Activated CD4-positive, alpha-beta memory T cell treated with anti-CD3 and anti-CD28 coated beads for 36 hours (primary cell): ENCODE measurements at places on chromosomes 7 and 10. TPM values are rescaled to one million over a fixed set of nuclear protein-coding genes. Genes with fewer than 3 reads are reported as not detected.

Gene ARHGAP12
- total RNA-seq = 4.0 TPM

Gene PIP
- not detected for total RNA-seq

- H3K27ac ChIP-seq = no peak overlapping the region
- H3K4me1 ChIP-seq = peaks cover 1% of the 10 kb centered on the region
- H3K36me3 ChIP-seq = no peaks in the 10 kb centered on the region
- H3K4me3 ChIP-seq = no peak overlapping the region
These were observed 126.5 kb downstream of the MYL10 start for GRCh38 chr7:101502466-101503098.

DNA sequence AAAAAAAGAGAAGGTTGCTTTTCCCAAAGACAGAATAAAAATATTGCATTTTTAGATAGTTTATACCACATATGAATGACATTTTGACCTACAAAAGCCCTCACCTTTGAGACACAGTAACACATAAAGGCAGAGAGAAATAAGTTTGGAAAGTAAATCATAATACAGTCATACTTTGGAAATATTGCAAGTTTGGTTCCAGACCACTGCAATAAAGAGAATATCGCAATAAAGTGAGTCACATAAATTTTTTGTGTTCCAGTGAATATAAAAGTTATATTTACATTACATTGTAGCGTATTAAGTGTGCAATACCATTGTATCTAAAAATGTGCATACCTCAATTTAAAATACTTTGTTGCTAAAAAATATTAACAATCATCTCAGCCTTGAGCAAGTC lies 40.3 kb downstream of the CCDC71L start:
- H3K27me3 ChIP-seq = peaks cover 4% of the 10 kb centered on the region
- H3K36me3 ChIP-seq = peaks cover 2% of the 10 kb centered on the region
- peaks cover 3% of the 10 kb centered on the region for H3K4me1 ChIP-seq

DNA sequence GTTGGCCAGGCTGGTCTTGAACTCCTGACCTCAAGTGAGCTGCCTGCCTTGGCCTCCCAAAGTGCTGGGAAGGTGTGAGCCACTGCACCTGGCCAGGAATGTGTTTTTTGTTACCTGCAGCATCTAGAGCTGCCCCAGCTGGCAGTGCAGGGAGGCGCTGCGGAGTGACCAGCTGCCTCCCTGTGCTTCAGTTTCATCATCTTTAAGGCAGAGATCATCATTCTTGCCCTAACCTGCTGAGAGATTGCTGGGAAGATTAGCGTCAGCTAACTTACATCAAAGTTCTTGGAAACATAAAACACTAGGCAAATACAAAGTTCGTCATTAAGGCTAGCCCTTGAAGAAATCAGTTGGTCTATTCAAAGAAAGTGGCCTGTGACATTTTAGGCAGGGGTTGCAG lies 2.3 kb downstream of the ZNF282 start:
- peaks cover 54% of the 10 kb centered on the region for H3K4me1 ChIP-seq
- peak overlapping the region; percentile 93 for H3K27ac ChIP-seq
- H3K4me3 ChIP-seq = peak overlapping the region; percentile 92

GRCh38 chr7:12584930-12585329 lies 14.4 kb downstream of the SCIN start:
- H3K4me3 ChIP-seq = no peak overlapping the region
- peaks cover 18% of the 10 kb centered on the region for H3K27me3 ChIP-seq
- no peak overlapping the region for H3K27ac ChIP-seq
- no peak for DNase-seq

GRCh38 chr7:54908760-54909438 lies 109.9 kb upstream of the EGFR start:
- no peaks in the 10 kb centered on the region for H3K4me1 ChIP-seq
- H3K27me3 ChIP-seq = no peaks in the 10 kb centered on the region
- no peaks in the 10 kb centered on the region for H3K36me3 ChIP-seq
- no peak overlapping the region for H3K27ac ChIP-seq
- H3K4me3 ChIP-seq = no peak overlapping the region

- no peak overlapping the region for H3K4me3 ChIP-seq
- H3K27me3 ChIP-seq = no peaks in the 10 kb centered on the region
- H3K4me1 ChIP-seq = no peaks in the 10 kb centered on the region
- H3K27ac ChIP-seq = no peak overlapping the region
These were observed 255.2 kb upstream of the POT1 start for GRCh38 chr7:125184801-125185200.

Gene HOGA1
- total RNA-seq = not detected

GRCh38 chr10:71467569-71468362 lies 71.0 kb downstream of the CDH23 start:
- H3K4me1 ChIP-seq = no peaks in the 10 kb centered on the region
- H3K4me3 ChIP-seq = no peak overlapping the region
- no peaks in the 10 kb centered on the region for H3K27me3 ChIP-seq
- no peaks in the 10 kb centered on the region for H3K36me3 ChIP-seq

Gene SH2D4B
- not detected for total RNA-seq

- no peaks in the 10 kb centered on the region for H3K27me3 ChIP-seq
- peaks cover 44% of the 10 kb centered on the region for H3K4me1 ChIP-seq
- H3K27ac ChIP-seq = peak overlapping the region; percentile 88
- H3K36me3 ChIP-seq = peaks cover 3% of the 10 kb centered on the region
- DNase-seq = no peak
These were observed 10.3 kb upstream of the VIM start for GRCh38 chr10:17217631-17218232.

Gene LIPJ
- not detected for total RNA-seq

DNA sequence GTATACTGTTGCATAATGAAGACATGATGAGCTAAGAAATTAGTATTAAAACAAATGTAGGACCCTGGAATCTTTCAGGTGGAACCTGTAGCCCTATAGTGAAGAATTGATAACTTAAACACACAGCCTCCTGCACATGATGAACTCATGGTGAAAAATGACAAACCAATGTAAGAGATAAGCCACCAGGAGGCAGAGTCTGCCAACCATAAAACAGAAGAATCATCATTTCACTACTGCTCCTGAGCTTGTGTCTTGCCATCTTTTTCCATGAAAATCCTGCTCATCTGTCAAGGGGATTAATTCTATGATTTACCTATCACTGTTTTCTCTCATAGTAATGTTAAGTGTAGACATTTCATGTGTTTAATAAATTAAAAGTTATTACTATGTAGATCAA lies 363.9 kb downstream of the MALRD1 start:
- H3K27ac ChIP-seq = no peak overlapping the region
- H3K36me3 ChIP-seq = no peaks in the 10 kb centered on the region
- H3K4me1 ChIP-seq = no peaks in the 10 kb centered on the region
- H3K27me3 ChIP-seq = no peaks in the 10 kb centered on the region
- DNase-seq = no peak
- H3K4me3 ChIP-seq = no peak overlapping the region

- H3K36me3 ChIP-seq = no peaks in the 10 kb centered on the region
- no peaks in the 10 kb centered on the region for H3K4me1 ChIP-seq
- no peak overlapping the region for H3K27ac ChIP-seq
- no peak for DNase-seq
- H3K4me3 ChIP-seq = no peak overlapping the region
These were observed 595.0 kb downstream of the GRM8 start for GRCh38 chr7:126657599-126658358.

GRCh38 chr7:87463982-87464381 lies 11.5 kb downstream of the ABCB4 start:
- H3K4me3 ChIP-seq = no peak overlapping the region
- DNase-seq = no peak
- H3K27ac ChIP-seq = no peak overlapping the region

DNA sequence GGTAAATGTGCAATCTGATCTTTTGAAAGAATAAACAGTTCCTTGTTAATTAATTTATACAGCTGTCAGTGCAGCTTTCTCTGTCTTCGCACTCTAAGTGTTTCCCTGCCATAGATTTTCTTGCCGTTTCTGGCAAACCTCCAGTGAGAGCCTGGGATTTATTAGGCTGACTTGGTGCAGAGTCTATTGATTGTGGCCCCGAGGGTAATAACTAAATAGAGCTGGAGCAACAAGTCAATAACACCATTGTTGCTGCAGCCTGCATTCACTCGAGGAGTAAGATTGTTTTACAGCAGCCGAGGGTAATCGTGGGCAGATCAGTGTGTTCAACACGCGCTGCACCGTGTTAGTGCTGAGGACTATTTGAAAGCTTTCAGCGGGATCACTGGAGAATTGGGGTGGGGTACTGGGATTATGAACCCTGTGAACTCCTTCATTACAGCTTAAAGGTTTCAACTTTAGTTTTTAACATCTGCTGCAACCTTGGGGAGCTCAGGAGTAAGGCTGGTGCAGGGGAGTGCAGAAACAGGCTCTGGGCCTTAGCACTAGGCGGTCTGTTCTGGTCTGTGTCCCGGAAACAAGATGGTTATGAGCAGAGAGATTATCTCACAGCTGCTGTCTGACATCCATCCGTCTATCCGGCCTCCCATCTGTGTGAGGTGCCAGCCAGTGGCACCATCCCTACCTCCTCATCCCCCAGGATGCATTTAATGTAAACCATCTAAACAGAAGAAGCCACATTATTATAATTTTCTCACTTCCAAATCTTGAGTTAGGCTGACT lies 174.0 kb upstream of the TCF7L2 start:
- H3K36me3 ChIP-seq = no peaks in the 10 kb centered on the region
- no peak overlapping the region for H3K27ac ChIP-seq
- DNase-seq = no peak
- no peaks in the 10 kb centered on the region for H3K4me1 ChIP-seq
- H3K27me3 ChIP-seq = no peaks in the 10 kb centered on the region

DNA sequence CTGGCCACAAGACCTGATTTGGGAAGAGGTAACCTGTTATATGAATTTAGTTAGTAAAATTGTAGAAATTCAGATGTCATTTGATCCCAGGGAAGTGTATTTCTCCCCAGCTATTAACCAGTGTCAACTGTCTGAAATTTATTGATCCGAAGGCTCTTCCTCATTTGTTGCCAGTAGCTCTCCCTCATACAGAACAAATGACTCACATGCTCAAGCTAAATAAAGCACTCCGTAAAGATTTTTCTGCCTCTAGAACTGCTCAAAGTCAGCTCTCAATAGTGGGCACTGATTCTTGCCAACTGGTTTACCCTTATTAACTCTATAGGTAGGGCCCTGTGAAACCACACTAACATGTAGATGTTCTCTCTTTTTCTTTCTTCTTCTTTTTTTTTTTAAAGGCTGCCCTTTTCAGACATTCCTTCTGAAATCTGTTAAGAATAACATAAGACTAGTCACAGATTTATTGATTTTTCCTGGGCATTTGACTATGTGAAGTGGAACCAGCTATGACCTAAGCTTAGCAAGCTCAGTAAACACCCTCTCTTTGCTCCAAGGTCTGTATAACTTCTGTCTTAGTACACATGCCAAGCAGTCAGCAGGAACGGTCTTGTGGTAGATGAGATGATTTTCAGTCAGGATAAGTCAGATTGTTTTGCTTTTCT lies 21.8 kb downstream of the RPA3 start:
- H3K27me3 ChIP-seq = no peaks in the 10 kb centered on the region
- DNase-seq = no peak
- peaks cover 11% of the 10 kb centered on the region for H3K36me3 ChIP-seq
- no peak overlapping the region for H3K4me3 ChIP-seq

Gene FEZF1
- total RNA-seq = not detected

Gene LRRD1
- not detected for total RNA-seq

Gene PIP4K2A
- total RNA-seq = 107 TPM

- H3K36me3 ChIP-seq = no peaks in the 10 kb centered on the region
- H3K4me1 ChIP-seq = no peaks in the 10 kb centered on the region
- DNase-seq = no peak
- H3K4me3 ChIP-seq = no peak overlapping the region
These were observed 118.8 kb upstream of the SFMBT2 start for GRCh38 chr10:7529638-7530037.

DNA sequence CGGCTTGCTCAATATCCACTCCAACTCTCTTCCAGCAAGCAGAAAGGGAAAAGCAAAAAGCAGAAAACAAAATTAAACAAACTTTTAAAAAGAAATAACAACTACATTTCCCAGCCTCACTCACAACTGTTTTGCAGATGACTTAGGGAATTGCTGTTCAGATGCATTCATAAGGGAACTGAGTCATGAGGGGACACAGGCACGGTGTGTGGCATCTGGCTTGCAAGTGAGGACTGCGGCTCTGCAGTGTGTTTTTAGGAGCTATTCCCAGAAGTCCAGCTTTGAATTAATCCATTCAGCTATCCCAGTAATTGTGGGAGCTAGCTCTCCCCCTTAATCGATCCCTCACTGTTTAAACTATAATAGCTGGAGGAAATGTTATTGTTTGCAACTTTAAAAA lies 30.3 kb downstream of the PTN start:
- no peaks in the 10 kb centered on the region for H3K36me3 ChIP-seq
- no peak overlapping the region for H3K27ac ChIP-seq
- no peak for DNase-seq
- H3K4me1 ChIP-seq = no peaks in the 10 kb centered on the region

GRCh38 chr10:73931767-73932619 lies 21.1 kb downstream of the PLAU start:
- DNase-seq = peak; percentile 84
- H3K27me3 ChIP-seq = no peaks in the 10 kb centered on the region
- peak overlapping the region; percentile 69 for H3K27ac ChIP-seq
- H3K4me3 ChIP-seq = no peak overlapping the region

Gene TMEM213
- total RNA-seq = 0.19 TPM

GRCh38 chr7:13036256-13036780 lies 348.9 kb downstream of the ARL4A start:
- no peak overlapping the region for H3K27ac ChIP-seq
- no peaks in the 10 kb centered on the region for H3K4me1 ChIP-seq
- peaks cover 5% of the 10 kb centered on the region for H3K27me3 ChIP-seq
